ENCODE measurements at places on chromosomes 12 and 14.

DNA sequence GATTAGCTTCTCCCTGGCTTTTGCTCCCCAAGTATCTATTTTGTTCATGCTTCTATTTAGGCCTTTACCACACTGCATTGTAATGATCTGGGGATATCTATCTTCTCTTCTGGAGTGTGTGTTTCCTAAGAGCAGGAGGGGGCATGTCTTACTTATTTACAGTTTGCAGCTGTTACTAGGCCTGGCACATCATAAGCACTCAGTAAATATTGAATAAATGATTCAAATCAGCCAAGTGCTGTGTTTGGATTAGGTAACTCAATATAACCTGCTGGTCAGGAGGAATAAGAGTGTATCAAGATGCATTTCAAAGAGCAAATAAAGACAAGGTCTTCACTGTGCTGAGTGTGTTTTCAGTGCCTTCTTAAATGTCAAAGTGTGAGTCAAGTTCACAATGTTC lies 186.1 kb downstream of the FOXG1 start:
- no peak for DNase-seq

DNA sequence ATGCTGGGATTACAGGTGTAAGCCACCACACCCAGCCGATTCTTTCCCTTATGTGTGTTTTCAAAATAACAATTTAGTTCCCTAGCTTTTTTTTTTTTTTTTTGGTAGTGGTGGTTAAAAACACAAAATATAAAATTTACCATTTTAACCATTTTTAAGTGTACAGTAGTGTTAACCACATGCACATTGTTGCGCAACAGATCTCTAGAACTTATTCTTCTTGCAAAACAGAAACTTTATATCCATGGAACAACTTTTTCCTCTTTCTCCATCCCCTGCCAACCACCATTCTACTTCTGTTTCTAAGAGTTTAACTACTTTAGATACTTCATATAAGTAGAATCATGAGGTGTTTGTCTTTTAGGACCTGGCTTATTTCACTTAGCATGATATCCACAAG lies 1.1 kb upstream of the NDUFA12 start:
- no peak for DNase-seq

DNA sequence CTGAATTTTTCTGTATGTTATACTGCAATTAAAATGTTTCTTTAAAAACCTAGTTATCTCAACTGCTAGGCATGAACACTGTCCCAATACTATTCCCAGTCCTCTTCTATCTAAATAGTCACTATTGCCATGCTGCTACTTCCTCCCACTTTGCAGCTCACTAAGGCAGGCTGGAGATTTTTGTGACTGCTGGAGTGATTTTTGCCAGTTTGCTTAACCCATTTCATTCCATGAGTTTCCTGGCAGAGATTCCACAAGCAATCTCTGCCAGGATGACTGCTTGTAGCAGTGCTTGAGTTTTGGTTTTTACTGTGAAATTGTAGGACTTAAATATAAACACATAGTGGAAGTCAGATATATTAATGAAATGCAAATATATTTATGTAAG lies 80.8 kb downstream of the BHLHE41 start:
- DNase-seq: no peak

DNA sequence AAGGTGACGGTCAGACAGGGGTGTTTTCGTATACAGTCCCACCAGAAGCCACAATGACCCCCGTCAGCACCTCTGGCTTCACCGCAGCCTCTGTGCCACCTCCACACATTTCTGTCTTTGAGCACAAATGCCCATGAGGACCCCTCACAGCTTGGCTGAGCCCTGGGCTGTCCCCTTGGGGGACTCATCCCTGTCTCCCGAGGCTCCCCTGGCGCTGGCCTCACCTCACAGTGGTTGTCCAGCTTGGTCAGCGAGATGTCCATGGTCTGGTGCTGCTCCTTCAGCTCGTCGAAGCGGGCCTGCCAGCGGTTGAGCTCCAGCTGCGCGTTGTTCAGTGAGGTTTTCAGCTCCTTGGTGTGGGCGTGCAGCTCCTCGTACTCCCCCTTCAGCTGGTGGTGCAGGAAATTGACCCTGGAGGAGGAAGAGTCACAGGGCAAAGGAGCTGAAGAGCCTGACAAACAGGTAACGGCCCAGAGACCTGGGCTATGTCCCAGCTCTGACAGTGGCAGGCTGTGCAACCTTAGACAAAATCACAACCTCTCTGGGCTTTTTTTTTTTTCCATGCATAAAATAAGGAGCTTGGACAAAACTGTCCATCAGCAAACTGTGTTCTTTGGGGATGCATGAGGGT lies 52.7 kb upstream of the GPR68 start:
- no peak for DNase-seq

- no peak for DNase-seq
These were observed 18.6 kb upstream of the ZDHHC17 start for GRCh38 chr12:76745343-76745742.

Data from retina (tissue), 1 donor.